Activated CD8-positive, alpha-beta memory T cell treated with anti-CD3 and anti-CD28 coated beads, Interleukin-2, amount 50 U/mL, for 4 hours (primary cell): ENCODE measurements at places on chromosomes 3 and 15.

DNA sequence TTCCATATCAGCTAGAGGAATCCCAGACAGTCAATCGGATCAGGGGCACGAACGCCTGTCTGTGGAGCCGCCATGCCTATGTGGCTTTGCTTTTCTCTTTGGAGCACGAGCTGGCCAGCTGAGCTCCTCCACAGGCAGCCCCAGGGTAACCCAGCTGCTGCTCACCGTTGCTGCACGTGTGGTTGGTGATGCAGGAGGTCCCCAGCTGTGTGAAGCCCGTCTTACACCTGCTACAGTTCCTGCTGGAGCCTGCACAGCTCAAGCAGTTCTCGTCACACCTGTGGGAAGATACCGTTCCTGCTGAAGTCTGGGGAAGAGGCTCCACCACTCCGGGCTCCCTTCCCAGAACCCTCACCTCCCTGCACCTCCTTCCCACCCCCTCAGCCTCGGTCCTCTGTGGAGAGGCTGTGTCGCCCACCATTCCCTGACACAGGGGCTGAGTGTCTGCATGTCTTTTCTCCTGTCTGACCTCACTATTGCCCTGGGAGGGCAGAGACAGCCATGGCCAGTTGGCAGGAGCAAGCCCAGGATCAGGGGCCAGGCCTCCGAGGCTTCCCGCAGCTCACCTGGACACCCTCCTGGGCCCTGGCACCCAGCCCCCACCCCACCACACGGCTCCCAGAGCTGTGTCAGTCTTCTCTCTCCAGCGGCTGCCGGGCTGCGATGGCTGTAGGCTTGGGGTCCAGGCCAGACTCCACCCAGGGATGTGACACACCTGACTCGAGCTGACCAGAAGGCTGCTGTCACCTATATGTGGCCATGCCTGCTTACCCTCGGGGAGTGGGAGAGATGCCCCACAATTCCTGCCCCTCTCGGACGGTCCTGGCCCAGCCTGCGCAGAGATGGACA lies 12.2 kb upstream of the SNRPA1 start:
- DNase-seq, result no peak

DNA sequence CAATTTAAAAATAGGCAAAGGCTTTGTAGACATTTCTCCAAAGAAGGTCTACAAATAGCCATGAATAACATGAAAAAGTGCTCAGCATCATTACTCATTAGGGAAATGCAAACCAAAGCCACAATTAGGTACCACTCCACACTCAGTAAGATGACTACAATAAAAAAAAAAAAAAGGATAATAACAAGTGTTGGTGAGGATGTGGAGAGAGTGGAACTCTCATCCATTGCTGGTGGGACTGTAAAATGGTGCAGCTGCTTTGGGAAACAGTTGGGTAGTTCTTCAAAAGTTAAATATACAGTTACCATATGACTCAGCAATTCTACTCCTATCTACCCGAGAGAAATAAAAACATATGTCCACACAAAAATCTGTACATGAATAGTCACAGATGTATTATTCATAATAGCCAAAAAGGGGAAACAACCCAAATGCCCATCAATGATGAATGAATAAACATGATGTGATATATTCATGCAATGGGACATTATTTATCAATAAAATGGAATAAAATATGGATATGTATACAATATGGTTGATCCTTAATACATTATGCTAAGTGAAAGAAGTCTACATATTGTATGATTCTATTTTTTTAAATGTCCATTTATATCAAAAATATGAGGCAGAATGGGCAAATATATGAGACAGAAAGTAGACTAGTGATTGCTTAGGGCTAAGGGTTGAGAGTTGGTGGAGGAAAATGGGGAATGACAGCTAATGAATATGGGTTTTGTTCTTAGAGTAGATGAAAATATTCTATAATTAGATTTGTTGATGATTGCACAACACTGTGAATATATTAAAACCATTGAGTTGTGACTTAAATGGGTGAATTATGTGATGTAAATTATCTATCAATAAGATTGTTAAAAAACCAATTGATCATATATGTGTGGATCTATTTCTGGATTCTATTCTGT lies 66.1 kb upstream of the SMAD3 start:
- no peak for DNase-seq

DNA sequence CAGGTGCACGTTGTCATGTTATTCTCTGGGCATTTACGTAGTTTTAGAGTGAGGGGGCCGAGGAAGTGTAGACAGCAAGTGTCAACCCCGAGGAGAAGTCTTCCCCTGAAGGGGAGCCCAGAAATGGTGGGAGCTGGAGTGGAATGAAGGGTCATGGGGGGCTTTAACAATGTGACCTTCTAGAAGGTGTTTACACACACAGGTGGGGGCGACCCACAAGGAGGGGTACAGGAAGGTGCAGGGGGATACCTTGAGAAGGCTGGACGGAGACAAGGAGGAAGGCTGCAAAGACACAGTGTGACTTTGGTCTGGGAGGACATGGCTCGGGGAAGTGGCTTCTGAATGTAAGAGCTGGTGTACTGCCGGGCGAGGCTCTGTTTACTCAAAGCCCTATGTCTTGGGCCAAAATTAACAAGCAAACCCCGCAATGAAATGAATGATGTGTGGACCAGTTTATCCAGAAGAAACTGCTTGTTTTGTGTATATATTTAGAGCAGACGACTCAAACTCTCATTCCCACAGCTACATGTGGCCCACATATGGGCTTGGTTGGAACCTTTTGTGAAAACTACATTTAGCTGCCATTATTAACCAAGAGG lies 18.7 kb downstream of the TRPM1 start:
- DNase-seq, result no peak

GRCh38 chr3:184145111-184145524 lies 10.0 kb downstream of the EIF2B5 start:
- no peak for DNase-seq

DNA sequence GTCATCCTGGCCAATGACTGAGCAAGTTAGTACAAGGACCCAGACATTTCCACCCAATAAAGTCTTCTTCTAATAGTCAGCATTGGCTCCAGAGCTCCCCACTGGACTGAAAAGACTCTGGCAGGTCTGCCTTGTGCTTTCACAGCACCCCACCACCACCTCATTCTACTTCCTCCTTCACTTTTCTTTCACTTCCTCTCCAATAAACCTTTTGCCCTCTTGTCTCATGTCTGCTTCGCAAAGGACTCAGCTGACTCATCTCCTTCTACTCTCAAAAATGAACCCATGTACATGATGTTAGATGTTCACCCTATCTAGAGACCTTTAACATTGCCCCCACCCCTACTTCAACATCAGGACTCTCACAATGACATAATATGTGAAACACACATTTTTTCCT lies 181.0 kb upstream of the PPP2R3A start:
- no peak for DNase-seq

DNA sequence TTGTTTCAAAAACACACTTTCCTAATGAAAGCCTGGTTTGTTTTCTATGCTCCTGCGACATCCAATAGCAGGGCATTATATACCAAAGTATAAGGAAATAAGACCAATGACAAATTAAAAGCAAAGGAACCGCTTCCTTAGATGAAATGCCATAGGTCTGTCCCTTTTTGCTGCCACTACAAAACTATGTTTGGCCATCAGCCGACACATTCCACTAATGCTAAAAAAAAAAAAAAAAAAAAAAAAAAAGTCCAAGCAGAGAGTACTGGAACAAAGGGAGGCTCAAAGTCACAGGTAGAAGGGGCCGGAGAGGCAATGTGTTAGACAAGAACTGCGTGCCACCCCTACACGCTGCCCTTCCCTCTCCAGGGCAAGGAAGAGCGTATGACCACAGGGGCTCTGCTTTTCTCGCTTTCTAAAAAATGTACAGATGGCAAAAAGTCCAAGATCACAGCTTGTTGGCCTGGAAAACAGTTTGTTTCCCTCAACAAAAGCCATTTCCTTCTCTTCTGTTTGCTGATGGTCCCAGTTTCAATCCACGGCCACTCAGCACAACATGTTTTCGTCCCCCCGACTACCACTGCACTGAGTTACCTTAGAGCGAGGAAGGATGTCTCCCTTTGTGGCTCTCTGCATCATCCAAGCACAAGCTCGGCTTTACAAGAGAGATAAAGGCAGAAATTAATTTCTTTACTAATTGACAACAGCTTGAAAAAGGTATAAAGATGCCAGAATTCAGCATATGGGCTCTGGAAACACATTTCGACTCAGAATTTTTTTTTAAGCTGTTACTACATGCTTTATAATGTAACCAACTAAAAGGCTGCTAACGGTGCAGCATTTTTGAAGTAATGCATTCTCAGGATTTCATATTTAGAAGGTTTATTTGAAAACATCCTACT lies 70.8 kb downstream of the ABTB1 start:
- DNase-seq, result no peak

- DNase-seq, result no peak
These were observed 421 bp downstream of the BMF start for GRCh38 chr15:40108061-40108854.

DNA sequence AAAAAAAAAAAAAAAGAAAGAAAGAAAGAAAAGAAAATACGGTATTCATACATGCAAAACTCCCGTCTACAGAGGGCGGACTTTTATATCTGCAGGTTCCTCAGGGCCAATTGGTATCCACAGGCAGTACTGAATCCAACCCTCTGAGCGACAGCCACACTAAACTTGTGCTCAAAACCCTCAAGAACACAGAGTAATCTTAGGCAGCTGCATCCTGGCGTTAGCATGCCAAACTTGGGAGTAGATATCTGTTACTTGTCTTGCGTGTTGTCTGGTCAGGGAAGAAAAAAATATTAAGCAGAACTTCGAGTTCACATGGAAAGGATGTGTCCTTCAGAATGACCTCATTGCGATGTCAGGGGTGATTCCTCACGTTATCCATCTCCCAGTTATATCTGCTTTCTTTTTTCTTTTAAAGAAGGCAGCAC lies 12.8 kb downstream of the SNAP23 start:
- DNase-seq, result no peak

GRCh38 chr3:49244581-49245205 lies 32.3 kb downstream of the C3orf62 start:
- DNase-seq, result no peak

- no peak for DNase-seq
These were observed 98.2 kb downstream of the ANXA2 start for GRCh38 chr15:60299452-60300047.

DNA sequence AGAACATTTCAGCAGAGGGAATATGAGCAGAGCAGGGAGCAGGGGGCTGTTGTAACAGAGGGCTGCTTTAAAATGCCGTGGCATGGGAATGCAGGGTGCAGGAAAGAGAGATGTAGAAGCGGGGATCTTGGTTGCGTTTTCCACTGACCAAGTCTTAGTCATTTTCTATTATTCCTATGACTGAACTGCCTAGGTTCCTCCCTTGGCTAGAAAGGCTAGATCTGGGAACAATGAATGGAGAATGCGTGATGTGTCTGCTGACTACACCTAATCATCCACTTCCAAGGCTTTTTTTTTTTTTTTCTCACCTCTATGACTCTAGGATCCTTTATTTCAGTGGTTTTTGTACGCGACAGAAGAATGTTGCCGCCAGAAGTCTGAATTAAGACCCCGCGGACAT lies 607.4 kb upstream of the TBL1XR1 start:
- DNase-seq, result no peak

DNA sequence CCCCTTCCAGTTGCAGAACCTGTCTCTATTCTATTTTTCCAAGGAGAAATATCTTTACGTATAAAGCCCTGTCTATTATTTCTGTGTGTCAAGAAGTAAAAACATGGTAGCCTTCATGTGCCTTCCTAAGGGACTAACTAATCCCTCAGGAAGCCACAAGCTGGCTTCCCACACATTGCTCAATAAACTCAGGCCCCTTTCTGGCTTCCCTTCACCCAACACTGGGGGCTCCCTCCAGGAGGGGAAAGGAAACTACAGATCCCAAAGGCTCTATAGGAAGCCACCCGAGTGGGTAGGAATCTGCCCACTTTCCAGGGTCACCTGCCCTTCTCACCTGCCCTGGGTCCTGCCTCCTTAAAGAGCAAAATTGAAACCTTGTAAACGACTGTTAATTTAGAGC lies 4.6 kb downstream of the TLE3 start:
- DNase-seq, result no peak

DNA sequence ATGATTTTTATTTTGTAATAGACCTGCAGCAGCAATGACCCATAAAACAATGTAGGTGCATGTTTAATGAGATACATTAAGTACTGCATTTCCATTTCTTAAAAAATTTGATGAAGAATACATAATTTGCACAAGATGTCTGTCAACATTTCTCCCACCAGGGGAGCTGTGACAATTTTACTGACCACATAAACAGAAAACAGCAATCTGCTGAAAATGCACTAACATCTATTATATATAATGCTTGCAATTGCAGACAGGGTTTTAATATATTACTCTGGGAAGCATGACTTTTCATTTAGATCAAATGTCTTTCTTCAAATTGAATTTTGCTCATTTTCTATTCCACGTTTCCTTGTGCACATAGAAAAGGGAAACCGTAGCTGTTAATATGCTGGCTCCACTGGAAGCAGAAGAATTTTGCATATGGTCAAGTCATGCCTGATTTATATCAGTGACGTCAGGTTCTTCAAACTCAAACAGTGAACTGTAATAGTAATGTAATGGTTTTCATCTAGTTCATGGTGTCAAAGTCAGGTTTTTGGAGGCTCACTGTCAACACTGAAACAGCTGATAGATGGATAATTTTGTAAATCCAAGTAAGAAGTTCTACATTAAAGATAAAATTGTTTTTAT lies 79.8 kb upstream of the IGF1R start:
- no peak for DNase-seq

- no peak for DNase-seq
These were observed 65.9 kb upstream of the NTRK3 start for GRCh38 chr15:88322461-88322860.

DNA sequence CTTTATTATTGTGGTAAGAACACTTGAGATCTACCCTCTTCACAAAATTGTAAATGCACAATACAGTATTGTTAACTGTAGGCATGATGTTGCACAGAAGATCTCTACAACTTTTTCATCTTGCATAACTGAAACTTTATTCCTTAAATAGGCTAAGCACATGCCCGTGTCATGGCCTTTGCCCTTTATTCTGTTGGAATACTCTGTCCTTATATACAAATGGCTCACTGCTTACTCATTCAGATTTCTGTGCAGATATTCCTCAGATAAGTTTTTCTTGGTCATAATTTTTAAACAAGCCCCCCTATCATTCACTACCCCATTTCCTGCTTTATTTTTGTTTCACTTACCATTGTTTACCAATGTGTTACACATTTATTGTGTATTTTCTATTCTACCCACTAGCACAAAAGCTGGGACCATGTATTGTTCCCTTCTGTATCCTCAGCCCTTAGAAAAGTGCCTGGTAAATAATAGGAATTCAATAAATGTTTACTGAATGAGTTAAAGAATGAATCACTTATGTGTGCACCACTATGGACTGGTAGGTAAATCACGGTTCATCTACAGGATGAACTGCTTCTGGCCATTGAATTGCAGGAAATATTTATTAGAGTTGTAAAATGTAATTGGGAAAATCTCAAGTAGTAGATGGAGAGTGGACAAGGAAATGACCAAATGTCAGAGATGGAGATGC lies 151.0 kb downstream of the CPNE4 start:
- DNase-seq, result no peak

- DNase-seq, result no peak
These were observed 153.4 kb downstream of the CBLB start for GRCh38 chr3:105715372-105715771.
